ENCODE measurements at places on chromosomes 5 and 9.
A peak's percentile ranks its signal among the peaks of the same experiment; 100 is the strongest.

DNA sequence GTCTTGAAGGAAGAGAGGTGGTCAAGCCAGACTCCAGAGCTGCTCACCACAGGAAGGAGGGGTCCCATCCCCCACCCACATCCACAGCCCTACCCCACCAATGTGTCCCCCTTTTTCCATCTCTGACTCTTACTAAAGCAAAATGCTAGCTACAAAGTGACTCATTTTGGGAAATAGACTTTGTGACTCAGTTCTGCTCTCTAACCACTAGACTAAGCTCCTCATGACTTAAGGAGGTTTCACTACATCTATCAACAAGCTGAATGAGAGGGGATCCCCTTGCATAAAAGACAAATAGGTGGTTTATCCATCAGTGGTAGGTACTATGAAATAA is 35.1 kb upstream of the ADRB2 start:
- no peak for DNase-seq

DNA sequence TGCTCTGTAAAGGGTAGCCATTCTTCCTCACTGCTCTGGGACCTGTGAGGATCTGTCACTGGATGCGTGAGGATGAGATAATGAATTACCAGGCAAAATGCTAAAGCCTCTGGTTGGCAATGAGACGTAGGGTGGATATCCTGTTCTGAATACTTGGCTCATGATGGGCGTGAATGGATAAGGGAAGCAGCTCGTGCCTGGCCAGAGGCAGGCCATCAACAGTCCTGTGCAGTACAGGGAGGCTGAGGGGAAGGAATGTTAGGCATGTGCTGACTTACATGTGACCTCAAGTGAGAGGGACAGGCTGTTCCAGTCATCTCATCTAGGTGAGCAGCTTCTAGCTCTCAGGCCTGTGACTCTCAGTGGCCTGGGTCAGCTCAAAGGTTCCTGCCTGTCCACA is 172.8 kb downstream of the CARTPT start:
- no peak for DNase-seq

GRCh38 chr5:108814551-108814950 is 66.9 kb downstream of the FER start:
- no peak for DNase-seq

DNA sequence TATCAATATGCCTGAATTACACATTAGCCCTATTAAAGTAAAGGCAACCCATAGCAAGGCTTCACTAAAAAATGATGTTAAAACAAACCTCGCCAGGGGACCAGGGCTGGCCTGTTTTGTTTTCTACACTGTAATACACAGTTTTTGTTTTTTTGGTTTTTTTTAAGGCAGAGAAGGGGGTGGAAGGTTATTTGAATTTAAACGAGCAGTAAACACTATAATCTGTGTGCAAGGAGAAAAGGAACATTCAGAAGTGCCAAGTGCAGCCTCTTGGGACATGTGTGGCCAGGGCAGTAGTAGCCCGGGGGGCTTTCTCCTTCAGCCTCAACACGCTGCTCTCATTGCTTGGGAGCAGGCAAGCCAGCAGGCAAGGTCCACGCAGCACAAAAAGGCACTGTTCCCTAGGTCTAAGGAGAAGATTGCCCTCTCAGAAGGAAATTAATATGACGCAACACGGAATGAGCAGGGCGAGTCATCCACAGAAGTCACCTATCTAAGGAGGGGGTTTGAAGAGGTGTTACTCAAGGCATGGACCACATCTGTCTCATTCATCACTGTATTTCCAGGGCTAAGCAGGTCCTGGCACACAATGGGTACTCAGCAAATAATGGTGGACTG is 16.2 kb downstream of the SIL1 start:
- DNase-seq, result no peak

GRCh38 chr9:113542741-113543140 is 79.2 kb downstream of the RGS3 start:
- no peak for DNase-seq

GRCh38 chr5:67873935-67874334 is 341.6 kb upstream of the PIK3R1 start:
- no peak for DNase-seq

GRCh38 chr9:31848505-31849285 is 535.7 kb upstream of the ACO1 start:
- no peak for DNase-seq

GRCh38 chr5:132180134-132180745 is 47.4 kb downstream of the P4HA2 start:
- peak; percentile 28 for DNase-seq

- no peak for DNase-seq
Measured at GRCh38 chr9:106846857-106847256, 16.1 kb upstream of the ZNF462 start.

DNA sequence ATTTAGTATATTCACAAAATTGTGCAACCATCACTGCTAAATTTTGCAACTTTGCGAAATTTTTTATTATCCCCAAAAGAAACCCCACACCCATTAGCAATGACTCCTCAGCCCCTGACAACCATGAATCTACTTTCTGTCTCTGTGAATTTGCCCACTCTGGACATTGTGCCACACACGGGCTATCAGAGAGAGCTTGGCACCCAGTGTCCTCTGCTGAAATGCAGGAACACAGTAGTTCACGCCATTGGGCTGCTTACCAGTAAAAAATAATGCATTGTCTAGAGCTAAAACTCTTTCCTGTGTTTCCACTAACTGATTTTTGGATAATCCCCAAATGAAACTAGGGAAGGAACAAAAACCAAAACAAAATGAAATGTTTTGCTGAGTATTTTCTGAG is 60.0 kb downstream of the HRH2 start:
- no peak for DNase-seq

GRCh38 chr9:105421154-105421553 is 26.7 kb upstream of the FSD1L start:
- no peak for DNase-seq

DNA sequence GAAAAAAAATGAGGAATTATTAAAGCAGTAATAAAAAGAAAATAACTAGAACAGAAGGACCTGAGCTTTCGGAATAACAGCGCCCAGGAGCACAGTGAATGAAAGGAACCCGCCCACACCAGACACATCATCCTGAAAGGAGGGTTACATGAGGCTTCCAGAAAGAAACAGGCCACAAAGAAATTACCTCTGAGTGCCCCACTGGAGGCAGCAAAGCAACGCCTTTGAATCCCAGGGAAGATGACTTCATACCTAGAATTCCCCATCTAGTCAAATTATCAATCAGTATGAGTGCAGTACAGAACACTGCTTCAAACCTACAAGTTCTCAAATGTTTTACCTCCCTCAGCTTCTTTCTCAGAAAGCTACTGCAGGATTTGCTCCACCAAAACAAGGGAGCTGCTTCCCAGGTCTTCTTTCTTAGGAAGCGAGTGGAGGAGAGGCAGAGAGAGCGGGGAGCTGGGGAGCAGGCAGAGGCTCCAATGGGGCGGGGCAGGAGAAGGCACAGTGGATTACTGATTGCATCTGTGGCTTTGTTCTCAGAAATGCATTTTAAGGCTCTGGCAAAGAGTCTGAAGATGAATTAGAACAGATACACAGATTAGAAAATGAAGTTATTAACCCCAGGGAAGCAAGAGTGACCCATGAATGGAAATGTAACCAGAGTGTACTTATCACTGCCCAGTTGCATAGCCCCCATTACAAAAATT is 87.1 kb downstream of the SEMA4D start:
- no peak for DNase-seq

DNA sequence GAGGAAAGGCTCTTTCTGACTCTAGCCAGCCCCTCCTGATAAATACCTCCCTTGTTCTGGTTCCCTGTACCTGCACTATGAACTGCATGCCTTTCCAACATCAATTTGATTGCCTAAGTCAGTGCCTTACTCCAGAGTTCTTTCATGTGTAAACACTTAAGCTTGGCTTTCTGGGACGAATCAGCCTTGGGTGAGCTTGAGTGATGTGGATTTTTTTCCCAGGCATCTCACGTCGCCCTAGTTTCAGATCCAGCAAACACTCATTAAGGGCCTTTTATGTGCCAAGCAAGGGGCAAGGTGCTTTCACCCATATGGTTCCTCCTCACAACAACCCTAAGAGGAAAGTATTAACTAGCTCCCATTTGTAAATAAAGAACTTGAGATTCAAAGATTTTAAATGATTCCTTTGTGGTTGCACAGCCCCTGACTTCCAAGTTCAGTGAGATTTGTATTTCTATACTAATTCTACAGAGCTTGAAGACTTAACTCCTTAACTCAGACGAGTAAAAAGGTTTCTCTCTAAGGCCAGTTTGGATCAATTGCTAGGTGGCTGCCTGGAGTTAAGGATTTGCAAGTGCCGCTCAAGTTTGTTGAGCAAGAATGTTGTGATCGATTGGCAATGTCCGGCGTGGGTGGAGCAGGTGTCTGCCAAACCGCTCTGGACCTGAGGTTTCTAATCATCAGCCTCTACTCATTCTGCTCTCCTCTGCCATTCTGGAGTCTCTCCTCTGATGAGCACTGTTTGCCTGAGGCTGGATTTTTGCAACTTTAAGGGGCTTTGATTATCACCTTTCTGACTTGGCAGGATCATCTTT is 20.2 kb upstream of the TJP2 start:
- no peak for DNase-seq

GRCh38 chr5:171542525-171543140 is 123.2 kb downstream of the FGF18 start:
- DNase-seq, result no peak

DNA sequence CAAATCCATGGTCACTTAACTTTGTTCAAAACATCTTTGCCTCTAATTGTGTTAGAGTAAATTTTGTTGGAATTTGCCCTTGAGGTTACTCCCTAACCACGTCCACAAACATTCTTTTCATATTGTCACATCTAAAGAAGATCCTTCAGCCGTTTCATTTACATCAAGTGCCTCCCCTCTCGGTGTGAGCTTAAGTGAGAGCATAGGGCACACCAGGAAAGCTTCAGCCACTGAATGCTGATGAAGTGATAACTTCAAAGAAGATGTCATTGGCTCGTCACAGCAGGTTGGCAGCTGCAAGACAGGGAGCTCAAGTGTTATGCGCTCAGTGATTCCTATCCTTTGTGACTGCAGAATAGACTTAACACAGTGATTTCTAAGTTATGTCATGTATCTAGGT is 49.6 kb upstream of the ADAMTS19 start:
- no peak for DNase-seq

DNA sequence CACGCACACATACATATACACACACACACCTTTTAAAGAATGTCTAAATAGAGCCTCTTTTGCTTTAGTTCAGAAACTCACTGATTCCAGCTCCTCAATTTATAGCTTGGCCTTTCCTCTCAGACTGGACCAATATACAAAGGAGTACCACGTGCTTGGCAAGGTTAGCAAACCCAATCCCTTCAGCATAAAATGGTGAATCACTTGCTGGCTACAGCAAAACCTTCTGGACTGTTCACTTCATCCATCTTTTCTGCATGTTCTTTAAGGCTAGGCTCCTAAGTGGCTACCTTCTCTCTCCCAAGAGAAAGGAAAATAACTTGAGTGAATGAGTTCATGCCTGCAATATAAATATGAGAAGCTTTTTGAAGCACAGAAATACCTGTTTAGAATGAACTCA is 109.7 kb downstream of the LPAR1 start:
- DNase-seq, result no peak

- DNase-seq, result no peak
Measured at GRCh38 chr5:114898602-114899001, 271.1 kb downstream of the TRIM36 start.

- DNase-seq, result no peak
Measured at GRCh38 chr5:89301321-89302025, 418.5 kb upstream of the MEF2C start.

DNA sequence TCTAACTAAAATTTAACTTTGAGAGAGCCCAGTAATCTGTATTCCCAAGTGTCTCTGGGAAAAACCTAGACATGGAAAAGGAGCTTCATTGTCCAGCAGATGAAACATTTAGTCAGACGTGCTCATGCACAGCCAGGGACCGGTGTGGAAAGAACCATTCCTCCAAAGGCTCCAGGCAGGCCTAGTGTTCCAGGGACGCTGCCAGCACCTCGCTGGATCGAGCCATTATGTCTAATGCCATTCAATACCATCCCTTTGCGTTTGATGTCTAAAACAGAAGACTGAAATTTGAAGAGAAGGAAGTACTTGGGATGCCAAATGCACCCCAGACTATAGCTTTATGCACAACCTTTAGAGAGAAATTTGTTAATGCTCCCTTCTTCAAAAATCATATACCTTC is 1.4 kb upstream of the CHSY3 start:
- DNase-seq, result no peak

- DNase-seq, result no peak
Measured at GRCh38 chr5:107378218-107378899, 292.4 kb downstream of the EFNA5 start.

- no peak for DNase-seq
Measured at GRCh38 chr5:29134418-29134817, 2059.1 kb upstream of the CDH6 start.

GRCh38 chr9:88988796-88989641 is 2.2 kb upstream of the S1PR3 start:
- DNase-seq, result no peak

GRCh38 chr9:85182383-85182782 is 512.9 kb downstream of the NTRK2 start:
- DNase-seq, result no peak

DNA sequence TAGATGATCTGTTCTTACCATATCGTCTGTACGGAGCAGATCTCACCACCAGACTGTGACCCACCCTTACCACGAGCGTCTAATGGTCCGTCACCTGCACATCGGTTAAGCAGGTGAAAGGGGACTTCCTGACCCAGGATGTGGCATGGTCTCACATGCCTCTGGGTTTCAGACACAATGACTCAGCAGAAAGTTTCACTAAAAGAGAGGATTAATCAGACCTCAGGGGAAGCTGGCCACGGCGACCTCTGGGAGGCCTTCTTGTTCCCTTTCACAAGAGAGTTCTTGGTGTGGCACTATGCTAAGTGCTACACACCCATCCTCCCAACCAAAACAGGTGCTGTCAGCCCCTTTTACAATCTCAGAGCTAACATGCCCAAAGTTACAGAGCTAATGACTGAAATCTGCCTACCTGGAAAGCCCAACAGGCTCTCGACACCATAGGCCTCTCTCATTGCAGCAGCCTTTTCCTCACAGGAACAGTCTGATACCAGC is 41.6 kb downstream of the ADAMTS12 start:
- no peak for DNase-seq

- no peak for DNase-seq
Measured at GRCh38 chr9:134830926-134831720, 49.5 kb upstream of the FCN2 start.

DNA sequence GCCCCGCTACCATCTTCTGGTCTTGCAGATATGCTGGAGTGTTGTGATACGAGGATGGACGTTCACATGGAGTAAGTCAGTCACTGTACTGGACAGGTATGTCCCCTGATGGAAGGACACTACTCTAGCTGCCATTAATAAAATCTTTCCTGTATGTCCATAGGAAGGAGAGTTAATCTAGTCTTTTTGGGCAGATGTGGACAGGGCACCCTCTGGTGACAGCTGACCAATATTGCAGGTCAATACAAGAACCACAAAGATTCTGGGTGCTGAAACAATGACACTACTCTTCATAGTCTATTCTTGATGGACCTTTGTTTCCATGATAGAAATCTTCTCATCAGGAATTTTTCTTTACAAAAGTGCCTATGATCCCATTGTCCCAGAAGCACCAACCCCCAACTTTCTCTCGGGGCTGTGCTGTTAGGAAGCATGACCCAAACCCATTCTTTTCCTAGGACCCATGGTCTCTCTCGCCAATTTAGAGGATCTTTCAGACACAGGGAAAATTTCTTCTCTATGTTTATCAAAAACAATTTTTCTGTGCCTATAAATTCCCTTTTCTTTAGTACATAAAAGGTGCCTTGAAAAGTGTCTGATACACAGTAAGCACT is 376.9 kb downstream of the DTWD2 start:
- no peak for DNase-seq
